ENCODE measurements at places on chromosomes 2 and 18. TPM values are rescaled to one million over a fixed set of nuclear protein-coding genes. Genes with fewer than 3 reads are reported as not detected.

The TDRD15 gene
- not detected for total RNA-seq

The TMEM169 gene
- total RNA-seq, result 1.6 TPM

The WDFY1 gene
- total RNA-seq, result 38.1 TPM

The VWA3B gene
- not detected for total RNA-seq

The MCFD2 gene
- total RNA-seq, result 36.0 TPM

The KCNJ3 gene
- total RNA-seq, result 4.2 TPM

The ZNF892 gene
- 4.7 TPM for total RNA-seq

The KIF1A gene
- total RNA-seq, result 4.7 TPM
